Fibroblast of mammary gland (primary cell): ENCODE measurements at places on chromosomes 2 and 18.

DNA sequence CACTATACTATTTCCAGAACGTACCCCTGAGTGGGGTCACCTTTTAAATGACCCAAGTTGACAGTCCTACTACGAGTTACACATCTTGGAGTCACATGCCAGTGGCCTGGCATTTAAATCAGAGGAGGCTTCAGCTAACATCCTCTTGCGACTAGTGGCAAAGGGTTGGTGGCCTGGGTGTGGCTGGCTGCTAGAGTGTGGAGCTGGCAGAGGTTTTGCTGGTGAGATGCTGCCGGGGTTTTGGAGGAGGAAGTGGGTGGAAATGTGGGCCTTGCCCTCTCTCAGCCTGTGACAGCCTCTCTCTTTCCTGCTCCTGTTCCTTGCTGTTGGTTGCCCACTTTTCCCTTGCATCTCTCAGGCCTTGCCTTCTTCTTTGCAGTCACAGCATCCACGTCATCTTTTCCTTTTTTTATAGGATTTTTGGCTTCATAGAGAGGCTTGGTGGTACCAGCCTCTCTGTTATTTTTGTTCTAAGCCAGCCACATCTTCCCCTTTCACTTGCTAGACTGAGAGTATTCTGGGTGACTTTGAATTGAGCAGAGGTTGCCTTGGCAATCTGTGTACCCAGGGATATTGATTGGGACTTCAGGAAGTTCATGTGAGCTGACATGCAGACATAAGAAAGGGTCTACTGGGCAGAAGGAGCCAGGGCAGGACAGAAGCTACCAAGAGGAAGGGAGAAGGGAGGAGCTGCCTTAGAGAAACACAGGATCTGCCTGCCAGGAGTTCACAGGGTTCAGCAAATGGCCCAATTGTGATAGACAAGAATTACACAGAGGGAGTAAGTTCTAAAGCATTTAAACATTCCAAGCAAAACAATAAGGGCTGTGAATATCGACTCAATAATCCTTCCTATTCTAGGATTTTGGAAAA lies 55.4 kb downstream of the CDC42EP3 start:
- no peak for DNase-seq

GRCh38 chr2:58047961-58048360 lies 1.4 kb downstream of the VRK2 start:
- no peak for DNase-seq

- peak; percentile 79 for DNase-seq
Measured at GRCh38 chr2:112784199-112785189, at the start of gene IL1A. TSS of gene IL1A (minus strand) at chr2:112784493. CDS start at chr2:112783770, 723 bp downstream.

DNA sequence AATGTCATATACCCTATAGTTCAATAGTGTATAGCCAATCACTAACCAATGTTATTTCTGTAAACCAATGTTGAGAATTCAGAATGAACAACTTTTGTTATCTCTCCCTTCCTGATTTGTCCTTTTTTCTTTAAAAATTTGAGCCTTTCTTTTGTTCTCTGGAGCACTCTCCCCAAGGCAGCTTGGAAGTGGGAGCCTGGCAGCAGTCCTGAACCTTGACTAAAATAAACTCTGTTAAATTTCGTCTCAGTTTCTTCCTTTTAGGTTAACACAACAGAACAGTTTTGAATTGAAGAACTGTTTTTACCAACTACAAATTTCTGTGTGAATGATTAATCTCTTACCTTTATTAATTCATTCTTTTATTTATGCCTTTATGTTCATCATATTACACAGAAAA lies 35.9 kb downstream of the CD302 start:
- no peak for DNase-seq

- DNase-seq: peak; percentile 3
Measured at GRCh38 chr18:52588931-52589330, 248.9 kb downstream of the DCC start.

GRCh38 chr2:203532957-203533658 lies 2.0 kb downstream of the RAPH1 start:
- DNase-seq: peak; percentile 61

DNA sequence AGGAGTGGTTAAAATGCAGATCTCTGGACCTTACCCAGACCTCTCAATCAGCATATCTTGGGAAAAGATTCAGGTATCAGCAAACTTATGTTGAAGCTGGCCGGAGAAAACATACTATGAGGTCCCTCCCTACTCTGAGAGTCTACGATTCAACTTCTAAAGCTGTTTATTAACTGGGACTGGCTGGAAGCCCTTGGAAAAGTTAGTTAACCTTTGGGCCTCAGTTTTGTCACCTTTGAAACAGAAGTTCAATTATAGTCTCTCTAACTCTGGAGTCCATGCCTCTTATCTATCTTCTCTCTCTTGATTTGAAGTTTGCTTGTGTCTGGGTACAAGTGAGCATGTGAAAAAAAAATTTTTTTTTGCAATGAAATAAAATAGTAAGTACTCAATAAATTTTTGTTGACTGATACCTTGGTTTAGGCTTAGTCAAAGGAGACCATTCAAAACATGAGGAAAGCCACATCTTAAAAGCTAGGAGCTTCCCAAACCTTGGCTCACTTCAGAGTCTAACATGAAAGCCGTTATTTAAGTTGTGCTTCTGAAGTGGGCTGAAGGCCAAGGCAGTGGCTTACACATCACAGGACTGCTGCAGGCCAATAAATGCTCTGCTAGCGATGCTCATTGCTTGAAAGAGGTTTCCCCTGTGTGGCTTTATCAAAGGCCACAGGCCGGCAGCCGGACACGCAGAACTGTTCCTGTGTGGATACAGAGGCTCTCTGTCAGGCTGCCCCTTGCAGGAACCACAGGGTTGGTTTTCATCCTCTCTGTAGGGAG lies 110.6 kb upstream of the FAM136A start:
- DNase-seq: no peak

DNA sequence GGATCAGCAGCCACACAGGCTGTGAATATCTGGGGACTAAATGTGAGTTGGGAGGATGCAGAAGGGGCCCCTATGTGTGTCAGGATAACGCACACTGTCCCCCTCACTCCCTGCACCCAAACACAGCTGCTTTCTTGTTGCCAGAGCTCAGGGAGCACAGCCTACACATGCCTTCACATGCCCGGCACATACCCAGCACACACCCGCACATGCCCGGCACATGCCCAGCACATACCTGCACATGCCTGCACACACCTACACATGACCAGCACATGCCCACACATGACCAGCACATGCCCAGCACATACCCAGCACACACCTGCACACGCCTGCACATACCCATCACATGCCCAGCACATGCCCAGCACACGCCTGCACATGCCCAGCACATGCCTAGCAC lies 75.6 kb downstream of the TPO start:
- no peak for DNase-seq

- no peak for DNase-seq
Measured at GRCh38 chr18:71673498-71673897, 870.6 kb downstream of the CBLN2 start.

DNA sequence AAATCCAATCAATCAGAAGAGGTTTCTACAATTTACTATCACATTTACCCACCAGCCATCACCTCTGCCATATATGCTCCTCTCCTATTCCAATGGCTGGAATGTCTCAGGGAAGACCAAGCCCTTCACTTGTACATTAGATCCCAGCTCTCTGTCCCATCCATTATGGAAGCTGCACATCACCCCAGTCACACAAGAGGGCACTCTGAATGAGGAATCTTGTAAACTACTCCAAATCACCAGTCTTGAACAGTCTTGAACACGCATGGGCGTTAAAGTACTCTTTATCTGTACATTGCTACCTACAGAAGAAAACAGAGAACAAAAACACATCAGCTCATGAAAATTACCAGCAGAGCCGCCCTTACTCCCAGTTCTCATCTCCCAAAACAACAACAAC lies 38.7 kb downstream of the ZC3H8 start:
- peak; percentile 34 for DNase-seq

DNA sequence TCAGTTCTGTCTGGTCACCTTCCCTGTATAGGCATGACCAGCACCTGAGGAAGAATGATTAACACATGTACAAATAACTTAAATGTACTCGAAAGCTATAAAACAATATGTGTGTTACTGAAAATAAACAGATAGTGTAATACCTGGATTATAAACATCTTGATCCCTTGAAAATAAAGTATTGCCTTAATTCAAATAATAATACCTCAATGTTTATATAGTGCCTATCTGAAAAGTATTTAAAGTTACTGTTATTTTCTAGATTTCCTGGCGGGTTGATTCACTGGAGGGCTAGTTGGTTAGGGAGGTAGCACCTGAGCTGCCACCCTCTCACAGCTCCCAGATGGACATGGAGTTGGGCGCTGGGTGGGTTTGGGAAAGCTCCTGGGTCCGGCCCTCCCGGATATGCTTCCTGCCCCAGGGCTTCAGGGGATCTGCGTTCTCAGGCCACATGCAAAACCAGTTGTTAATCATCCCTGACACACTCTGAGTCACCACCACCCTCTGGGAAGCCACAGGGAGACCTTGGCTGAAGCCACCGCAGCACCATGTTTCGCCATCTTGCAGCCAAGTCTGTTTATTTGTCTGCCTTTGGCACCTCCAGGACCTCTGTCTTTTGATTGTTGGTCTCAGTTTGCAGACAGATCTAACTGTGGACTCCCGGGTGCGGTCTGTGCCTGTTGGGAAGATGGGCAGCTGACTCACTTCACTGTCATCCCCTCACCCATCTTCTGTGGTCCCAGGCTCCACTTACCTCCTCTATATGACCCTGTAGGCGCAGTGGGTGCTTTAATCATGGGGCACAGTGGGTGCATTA lies 35.3 kb downstream of the RAB31 start:
- DNase-seq: peak; percentile 97

DNA sequence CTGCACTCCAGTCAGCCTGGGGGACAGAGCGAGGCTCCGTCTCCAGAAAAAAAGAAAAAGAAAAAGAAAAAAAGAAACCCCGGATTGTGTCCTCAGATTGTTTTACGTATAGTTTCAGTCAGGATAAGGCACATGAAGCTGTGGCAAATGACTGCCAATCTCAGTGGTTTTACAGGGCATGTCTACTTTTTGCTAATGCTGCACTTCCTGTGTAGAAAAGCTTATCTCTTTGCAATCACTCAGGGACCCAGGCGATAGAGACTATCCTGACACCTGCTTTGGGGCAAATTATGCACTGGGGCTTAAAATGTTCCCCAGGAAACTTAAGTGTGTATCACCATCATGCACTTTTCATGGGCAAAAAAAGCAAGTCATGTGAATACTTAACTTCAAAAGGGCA lies 103.7 kb upstream of the MEIS1 start:
- no peak for DNase-seq

- DNase-seq: no peak
Measured at GRCh38 chr2:237020090-237020489, 65.6 kb upstream of the COPS8 start.

DNA sequence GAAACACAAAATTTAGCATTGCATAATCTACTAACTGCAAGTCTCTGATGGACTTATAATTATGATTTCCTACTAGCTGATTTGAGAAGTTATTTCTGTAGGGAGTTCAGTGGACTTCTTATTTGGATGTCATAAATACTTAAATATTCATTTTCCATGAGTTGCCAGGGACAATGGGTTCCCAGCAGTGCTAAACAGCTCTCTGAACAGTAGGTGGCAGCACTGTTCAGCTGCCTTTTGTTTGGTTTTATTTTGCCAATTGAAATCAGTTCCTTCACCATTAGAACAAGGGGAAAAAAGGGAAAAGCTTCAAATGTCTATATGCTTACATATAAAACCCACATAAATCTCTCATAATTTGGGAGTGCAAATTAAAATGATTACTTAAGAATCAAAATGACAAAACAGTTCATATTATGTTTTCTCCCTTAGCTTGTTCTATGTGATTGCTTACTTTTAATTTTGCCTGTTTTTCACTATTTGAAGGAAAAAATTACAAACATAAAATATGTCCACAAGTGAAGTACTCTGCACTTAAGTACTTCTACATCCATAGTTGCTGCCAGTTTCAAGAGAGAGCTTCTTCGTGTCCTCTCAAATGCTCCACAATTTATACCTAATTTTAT lies 898.9 kb downstream of the CPS1 start:
- peak; percentile 50 for DNase-seq

GRCh38 chr18:31219395-31219794 lies 56.7 kb upstream of the DSC1 start:
- no peak for DNase-seq

GRCh38 chr18:61926532-61926931 lies 33.7 kb upstream of the RNF152 start:
- DNase-seq: no peak
